ENCODE measurements at places on chromosomes 12 and 14. TPM values are rescaled to one million over a fixed set of nuclear protein-coding genes. Genes with fewer than 3 reads are reported as not detected.

- H3K4me1 ChIP-seq: peaks cover 8% of the 10 kb centered on the region
- no peak overlapping the region for H3K4me3 ChIP-seq
- H3K27ac ChIP-seq: no peak overlapping the region
- H3K36me3 ChIP-seq: peaks cover 21% of the 10 kb centered on the region
- DNase-seq: no peak
Measured at GRCh38 chr12:70278945-70279344, 35.7 kb downstream of the CNOT2 start.

DNA sequence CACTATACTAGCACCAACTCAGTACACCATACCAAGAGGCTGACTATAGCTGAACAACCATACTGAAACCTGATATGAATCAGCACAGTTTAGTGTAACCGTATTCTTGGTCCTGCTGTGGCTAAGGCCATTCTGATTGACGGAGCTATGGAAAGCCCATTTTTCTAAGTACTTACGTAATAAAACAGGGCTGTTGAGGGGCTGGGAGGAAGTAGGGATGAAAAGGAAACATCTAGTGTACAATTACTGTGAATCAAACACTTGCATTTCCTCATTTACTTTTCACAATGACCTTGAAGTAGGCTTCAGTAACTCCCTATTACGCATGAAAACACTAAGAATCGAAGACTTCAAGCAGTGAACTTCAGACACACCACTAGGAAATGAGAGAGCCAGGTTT lies 198.2 kb downstream of the BTG1 start:
- no peak overlapping the region for H3K27ac ChIP-seq
- no peak overlapping the region for H3K4me3 ChIP-seq
- no peaks in the 10 kb centered on the region for H3K36me3 ChIP-seq

DNA sequence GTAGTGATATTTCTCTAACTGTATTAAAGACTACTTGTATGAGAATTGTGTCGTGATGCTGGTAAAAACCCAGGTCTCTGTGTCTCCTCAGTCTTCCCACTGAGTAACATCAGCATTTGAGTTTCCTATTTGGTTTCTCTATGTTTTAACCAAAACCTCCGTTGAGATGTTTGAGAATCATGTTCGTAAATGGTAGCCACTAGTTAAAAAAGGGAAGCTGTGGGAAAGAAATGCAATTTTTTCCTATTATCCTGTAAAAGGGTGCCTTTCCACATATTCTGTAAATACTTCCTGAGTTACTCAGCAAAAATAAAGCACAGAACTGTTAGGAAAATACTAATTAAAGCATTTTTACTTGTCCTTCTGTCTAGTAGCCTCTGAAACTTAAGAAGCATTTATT lies 7.0 kb downstream of the CLEC1B start:
- DNase-seq: no peak
- H3K36me3 ChIP-seq: no peaks in the 10 kb centered on the region
- H3K4me1 ChIP-seq: no peaks in the 10 kb centered on the region
- H3K4me3 ChIP-seq: no peak overlapping the region

Gene C3AR1
- 0.46 TPM for total RNA-seq

Measured in HFFc6 (cell line).